ENCODE measurements at places on chromosomes 7 and 10. TPM values are rescaled to one million over a fixed set of nuclear protein-coding genes. Genes with fewer than 3 reads are reported as not detected.

Gene TMEM140
- 21.2 TPM for total RNA-seq

Gene SRRM3
- total RNA-seq: 0.27 TPM

Gene IL15RA
- 26.3 TPM for total RNA-seq

Gene CUZD1
- 0.02 TPM for total RNA-seq

Gene TRIP6
- 80.1 TPM for total RNA-seq

Gene HOXA11
- total RNA-seq: 1.1 TPM

Gene RARRES2
- total RNA-seq: 1.7 TPM

Gene RAPGEF5
- total RNA-seq: 0.22 TPM

Gene DLX5
- total RNA-seq: 0.98 TPM

Gene LLCFC1
- total RNA-seq: not detected

Gene LDB3
- total RNA-seq: 0.05 TPM

Gene CPN1
- not detected for total RNA-seq

Gene JAKMIP3
- total RNA-seq: not detected

Gene SOSTDC1
- total RNA-seq: not detected
